ENCODE measurements at places on chromosomes 1 and 21. TPM values are rescaled to one million over a fixed set of nuclear protein-coding genes. Genes with fewer than 3 reads are reported as not detected.

RGL1 gene
- 40.9 TPM for total RNA-seq

ADPRS gene
- total RNA-seq = 26.9 TPM

TCHH gene
- 0.20 TPM for total RNA-seq

RCAN1 gene
- total RNA-seq = 26.9 TPM

RAB25 gene
- total RNA-seq = 62.0 TPM

RGS18 gene
- total RNA-seq = 9.1 TPM

DPT gene
- total RNA-seq = 44.7 TPM

WNT3A gene
- total RNA-seq = 10.1 TPM

MSH4 gene
- total RNA-seq = 0.96 TPM

RPE65 gene
- total RNA-seq = not detected

TRIM67 gene
- total RNA-seq = not detected

FBXO44 gene
- 19.8 TPM for total RNA-seq

GRCh38 chr1:156583821-156584622, 4.5 kb downstream of the TTC24 start:
- no peak overlapping the region for H3K4me3 ChIP-seq
- no peak for DNase-seq
- H3K27me3 ChIP-seq = no peaks in the 10 kb centered on the region
- no peak overlapping the region for H3K27ac ChIP-seq
- H3K4me1 ChIP-seq = no peaks in the 10 kb centered on the region

GRCh38 chr1:22139817-22140216, 3.1 kb downstream of the WNT4 start:
- DNase-seq = no peak
- peaks cover 13% of the 10 kb centered on the region for H3K4me1 ChIP-seq
- no peak overlapping the region for H3K4me3 ChIP-seq

- no peak for DNase-seq
- no peaks in the 10 kb centered on the region for H3K36me3 ChIP-seq
- no peak overlapping the region for H3K4me3 ChIP-seq
- no peaks in the 10 kb centered on the region for H3K4me1 ChIP-seq
Measured at GRCh38 chr1:29860681-29861080, 624.4 kb downstream of the PTPRU start.

DNA sequence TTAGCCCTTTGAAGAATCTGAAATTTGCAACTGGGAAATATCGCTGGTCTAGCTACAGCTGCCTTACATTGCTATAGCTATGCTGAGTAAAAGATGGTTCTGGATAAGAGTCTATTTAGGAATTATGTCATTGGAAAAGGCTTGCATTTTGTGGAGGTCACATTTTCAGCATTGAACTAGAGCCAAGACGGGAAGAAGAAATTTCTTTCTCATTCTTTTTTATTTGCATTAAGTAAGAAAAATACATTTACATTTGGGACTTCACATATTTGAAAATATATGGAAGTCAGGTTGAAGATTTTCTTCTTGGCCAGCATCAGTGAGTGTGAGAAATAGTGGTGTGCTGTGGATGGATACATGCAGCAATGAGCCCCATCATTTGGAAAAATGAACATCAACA, 291.6 kb downstream of the PTBP2 start:
- H3K27me3 ChIP-seq = no peaks in the 10 kb centered on the region
- no peaks in the 10 kb centered on the region for H3K4me1 ChIP-seq
- no peak for DNase-seq
- H3K4me3 ChIP-seq = no peak overlapping the region
- no peak overlapping the region for H3K27ac ChIP-seq

DNA sequence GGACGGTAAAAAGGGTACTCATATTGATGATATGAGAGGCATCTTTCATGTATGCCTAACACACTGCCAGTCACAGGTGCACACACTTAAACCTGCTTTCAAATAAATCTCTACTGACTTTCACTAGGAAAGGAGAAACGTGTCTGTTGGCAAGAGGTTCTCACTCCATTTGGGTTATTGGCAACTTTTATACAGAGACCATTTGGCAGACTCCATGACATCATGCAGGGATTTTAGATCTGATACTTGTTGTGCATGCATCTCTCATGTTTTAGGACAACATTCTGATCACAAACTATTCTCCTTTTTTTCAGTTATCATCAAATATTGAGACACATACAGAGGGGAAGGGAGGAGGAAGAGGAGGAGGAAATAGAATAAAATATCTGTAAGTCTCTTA, 31.5 kb downstream of the RGS7 start:
- no peaks in the 10 kb centered on the region for H3K4me1 ChIP-seq
- H3K27me3 ChIP-seq = no peaks in the 10 kb centered on the region
- H3K27ac ChIP-seq = no peak overlapping the region
- DNase-seq = no peak
- no peaks in the 10 kb centered on the region for H3K36me3 ChIP-seq

DNA sequence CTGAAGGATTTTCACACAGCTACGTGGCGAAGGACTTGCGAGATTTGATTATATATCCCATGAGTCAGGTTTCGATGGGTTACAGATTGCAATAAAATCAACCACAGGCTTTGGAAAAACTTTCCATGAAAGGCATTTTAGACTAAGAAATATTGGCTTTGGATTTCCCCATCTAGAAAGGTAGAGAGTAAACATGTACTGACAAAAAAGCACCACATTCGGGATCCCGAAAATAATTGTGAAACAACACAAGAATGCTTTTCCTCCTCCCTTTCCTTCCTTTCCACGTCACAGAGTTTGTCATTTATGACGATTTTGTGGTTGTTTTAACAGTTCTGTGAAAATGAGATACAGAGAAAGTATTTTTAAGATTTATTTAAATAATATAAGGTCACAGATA, 38.5 kb downstream of the TGFB2 start:
- no peak overlapping the region for H3K4me3 ChIP-seq
- H3K4me1 ChIP-seq = peaks cover 19% of the 10 kb centered on the region
- no peak overlapping the region for H3K27ac ChIP-seq

DNA sequence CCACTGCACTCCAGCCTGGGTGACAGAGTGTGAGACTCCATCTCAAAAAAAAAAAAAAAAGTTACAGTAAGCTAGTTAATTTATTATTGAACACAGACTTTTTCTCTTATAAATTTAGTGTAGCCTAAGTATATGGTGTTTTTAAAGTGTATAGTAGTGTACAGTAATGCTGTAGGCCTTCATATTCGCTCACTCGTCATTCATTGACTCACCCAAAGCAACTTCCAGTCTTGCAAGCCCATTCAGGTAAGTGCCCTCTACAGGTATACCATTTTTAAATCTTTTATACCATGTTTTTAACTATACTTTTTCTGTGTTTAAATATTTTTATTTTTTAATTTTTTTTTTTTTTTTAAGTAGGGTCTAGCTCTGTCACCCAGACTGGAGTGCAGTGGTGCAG, 12.1 kb downstream of the POU2F1 start:
- no peaks in the 10 kb centered on the region for H3K36me3 ChIP-seq
- H3K4me1 ChIP-seq = peaks cover 18% of the 10 kb centered on the region
- H3K27me3 ChIP-seq = no peaks in the 10 kb centered on the region
- H3K27ac ChIP-seq = no peak overlapping the region
- DNase-seq = no peak
- H3K4me3 ChIP-seq = no peak overlapping the region

DNA sequence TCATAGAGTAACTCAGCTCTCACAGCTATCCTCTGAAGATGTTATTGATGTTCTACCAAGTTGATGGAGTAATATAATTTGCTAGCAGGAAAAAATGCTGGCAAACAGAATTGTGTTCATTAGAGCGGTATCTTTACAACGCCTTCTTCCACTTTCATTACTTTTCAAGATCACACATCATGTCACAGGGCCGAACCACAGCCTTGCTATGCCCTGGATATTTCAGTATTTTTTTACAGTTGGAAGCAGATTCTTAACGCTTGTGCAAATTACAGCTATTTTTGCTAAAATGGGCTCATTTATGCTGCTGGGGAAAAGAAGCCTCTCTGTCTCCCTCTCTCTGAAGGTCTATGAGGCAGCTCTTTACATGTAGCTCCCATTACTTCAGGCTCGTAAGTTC, 632.2 kb downstream of the KIF26B start:
- H3K27ac ChIP-seq = no peak overlapping the region
- no peaks in the 10 kb centered on the region for H3K27me3 ChIP-seq
- no peak overlapping the region for H3K4me3 ChIP-seq
- no peaks in the 10 kb centered on the region for H3K36me3 ChIP-seq

DNA sequence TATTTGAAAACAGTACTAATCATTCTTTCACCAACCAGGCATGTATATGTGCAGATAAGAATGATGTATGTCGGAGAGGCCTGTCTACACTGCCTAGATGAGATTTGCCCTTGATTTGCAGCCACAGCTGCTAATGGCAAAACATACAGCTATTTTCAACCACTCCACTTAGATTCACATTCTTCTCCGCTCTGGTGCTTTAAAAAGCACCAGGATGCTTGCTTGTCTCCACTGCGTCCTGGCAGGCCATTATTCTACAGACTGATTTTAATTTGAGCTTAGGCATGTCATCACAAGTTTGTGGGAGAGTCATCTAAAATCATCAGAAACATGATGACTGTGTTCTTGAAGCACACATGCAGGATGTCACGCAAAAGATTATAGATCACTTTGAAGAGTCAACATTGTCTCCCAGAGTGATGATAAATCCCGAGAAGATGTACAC, 119.0 kb upstream of the NRIP1 start:
- H3K27me3 ChIP-seq = no peaks in the 10 kb centered on the region
- no peak overlapping the region for H3K27ac ChIP-seq
- no peaks in the 10 kb centered on the region for H3K4me1 ChIP-seq
- no peak overlapping the region for H3K4me3 ChIP-seq

DNA sequence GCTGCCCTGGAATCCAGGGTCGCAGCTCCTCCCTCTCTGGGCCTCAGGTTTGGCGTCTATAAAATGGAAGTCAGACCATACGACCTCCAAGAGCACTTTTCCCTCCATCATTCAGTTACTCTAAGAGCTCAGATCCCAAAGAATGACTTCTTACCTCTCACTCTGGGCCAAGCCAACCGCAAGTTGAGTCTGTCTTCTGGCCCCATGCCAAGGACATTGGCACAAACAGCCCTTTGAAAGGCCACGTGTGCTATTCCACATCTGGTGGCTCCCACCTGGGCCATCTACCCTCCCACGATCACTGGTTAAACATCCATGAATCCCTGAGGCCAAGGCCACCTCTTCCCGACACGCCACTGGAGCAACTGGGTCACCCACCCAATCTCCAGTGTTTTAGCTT, 12.4 kb downstream of the SLC2A7 start:
- no peaks in the 10 kb centered on the region for H3K4me1 ChIP-seq
- no peak for DNase-seq
- H3K27ac ChIP-seq = no peak overlapping the region
- H3K27me3 ChIP-seq = no peaks in the 10 kb centered on the region
- no peak overlapping the region for H3K4me3 ChIP-seq

DNA sequence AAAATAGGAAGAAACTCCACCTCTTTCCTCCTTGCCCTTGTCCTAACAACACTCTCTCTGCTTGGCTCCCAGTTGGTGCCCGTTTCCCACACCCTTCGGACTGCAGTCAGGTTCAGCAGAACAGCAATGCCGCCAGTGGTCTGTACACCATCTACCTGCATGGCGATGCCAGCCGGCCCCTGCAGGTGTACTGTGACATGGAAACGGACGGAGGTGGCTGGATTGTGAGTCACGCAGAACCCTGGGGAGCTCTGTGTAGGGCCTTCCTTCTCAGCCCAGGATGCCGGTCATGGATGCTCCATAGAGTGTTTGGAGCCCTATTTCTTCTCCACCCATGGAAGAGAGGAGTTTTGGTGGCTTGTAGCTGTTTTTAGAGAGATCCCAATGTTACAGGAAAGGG, 60.9 kb downstream of the TNN start:
- no peaks in the 10 kb centered on the region for H3K36me3 ChIP-seq
- no peaks in the 10 kb centered on the region for H3K27me3 ChIP-seq

GRCh38 chr1:154626456-154627256, 18.7 kb upstream of the ADAR start:
- peaks cover 11% of the 10 kb centered on the region for H3K4me1 ChIP-seq
- no peaks in the 10 kb centered on the region for H3K36me3 ChIP-seq
- H3K27ac ChIP-seq = peak overlapping the region; percentile 93
- no peak for DNase-seq

DNA sequence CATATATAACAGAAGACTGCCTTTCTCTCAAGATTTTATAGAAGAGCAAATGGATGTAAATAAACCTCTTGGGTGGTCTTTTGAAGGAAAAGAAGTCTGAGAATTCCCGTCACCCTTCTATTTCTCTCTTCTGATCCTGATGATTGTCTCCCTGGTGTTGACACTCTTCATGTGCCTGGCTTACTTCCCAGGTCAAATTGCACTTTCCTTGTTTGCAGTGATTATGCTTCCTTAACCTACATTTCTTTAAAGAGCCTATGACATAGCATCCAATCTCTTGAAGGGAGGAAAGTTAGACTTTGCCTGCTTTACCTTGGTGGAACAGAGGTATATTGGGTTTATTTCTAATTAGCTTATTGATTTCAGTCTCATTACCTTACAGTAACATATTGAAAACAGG, 80.1 kb downstream of the LRRC53 start:
- H3K36me3 ChIP-seq = no peaks in the 10 kb centered on the region
- H3K27me3 ChIP-seq = no peaks in the 10 kb centered on the region
- H3K4me3 ChIP-seq = no peak overlapping the region
- no peaks in the 10 kb centered on the region for H3K4me1 ChIP-seq

DNA sequence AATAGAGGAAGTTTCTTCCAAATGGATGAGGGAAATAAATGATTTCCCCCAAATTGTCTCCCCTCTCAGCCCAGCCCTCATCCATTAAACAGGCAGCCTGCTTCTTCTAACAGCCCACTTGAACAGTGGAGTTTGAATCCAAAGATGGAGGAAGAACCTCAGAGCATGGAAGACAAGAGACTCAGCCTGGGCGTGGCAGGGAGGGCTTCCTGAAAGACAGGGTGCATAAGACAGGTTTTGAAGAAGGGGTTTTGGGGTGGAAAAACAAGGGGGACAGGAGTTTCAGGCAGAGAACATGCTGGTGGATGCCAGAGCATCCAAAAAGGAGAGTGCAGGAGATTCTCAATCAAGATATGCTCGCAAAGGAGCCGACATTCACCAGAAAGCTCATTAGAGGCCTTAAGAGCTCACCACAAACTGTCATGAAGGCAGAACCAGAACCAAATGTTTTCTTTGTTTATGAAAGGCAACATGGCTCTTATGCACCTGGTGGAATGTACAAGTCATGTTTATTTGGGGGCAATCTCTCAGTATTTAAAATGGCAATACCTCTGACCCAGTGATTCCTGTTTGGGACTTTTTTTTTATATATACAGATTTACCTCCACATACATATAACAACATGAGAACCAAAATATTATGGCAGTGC, 26.5 kb upstream of the TSPEAR start:
- no peaks in the 10 kb centered on the region for H3K4me1 ChIP-seq
- H3K27ac ChIP-seq = no peak overlapping the region
- no peak overlapping the region for H3K4me3 ChIP-seq
- H3K36me3 ChIP-seq = no peaks in the 10 kb centered on the region

- no peak overlapping the region for H3K27ac ChIP-seq
- no peak overlapping the region for H3K4me3 ChIP-seq
- H3K36me3 ChIP-seq = no peaks in the 10 kb centered on the region
- peaks cover 25% of the 10 kb centered on the region for H3K4me1 ChIP-seq
Measured at GRCh38 chr1:100358210-100358609, 5.9 kb downstream of the CDC14A start.
